Central memory CD4-positive, alpha-beta T cell (primary cell): ENCODE measurements at places on chromosomes 11 and 22.

DNA sequence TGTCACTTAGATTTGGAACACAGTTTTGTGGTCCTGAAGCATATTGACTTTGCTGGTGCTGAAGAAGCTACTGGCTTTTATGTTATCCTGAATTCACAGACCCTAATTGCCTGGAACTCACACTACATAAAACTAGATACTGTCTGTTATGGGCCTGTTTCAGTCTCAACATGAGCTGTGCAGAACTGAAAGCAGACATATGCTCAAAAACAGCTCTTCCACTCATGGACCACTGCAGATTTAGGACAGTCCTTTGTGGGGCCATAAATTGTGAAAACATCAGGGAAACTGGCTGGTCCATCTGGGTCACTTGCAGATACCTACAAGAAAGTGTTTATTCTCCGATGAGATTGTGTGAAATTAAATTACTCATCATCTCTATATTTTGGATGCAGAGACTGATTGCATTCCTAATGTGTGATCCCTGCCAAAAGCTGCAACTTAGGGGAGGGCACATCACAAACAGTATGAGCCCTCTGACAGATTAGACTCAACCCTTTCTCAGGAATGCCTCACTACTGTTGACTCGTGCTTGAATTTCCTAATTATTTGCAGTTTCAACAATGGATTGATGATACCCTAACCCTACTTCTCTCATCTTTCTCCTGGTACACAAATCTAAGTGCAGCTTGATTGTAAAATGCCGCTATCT, 10.2 kb upstream of the CLNS1A start:
- DNase-seq: no peak

DNA sequence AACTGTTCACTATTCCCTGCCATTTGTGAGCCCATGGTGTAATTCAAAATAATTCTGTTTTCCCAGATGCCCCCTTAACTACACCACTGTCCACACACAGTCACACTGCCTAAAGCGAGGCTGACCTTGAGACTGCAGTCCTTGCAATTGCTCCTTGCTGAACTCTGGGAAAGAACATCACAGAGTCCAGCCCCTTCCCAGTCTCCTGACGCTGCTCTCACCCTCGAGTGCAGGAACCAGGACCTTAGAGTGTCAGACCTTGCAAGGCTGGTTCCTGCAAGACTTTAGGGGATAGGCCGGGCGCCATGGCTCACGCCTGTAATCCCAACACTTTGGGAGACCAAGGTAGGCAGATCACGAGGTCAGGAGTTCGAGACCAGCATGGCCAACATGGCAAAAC, 33.6 kb downstream of the AHNAK start:
- no peak for DNase-seq

- DNase-seq: no peak
These were observed 26.6 kb downstream of the ZBED4 start for GRCh38 chr22:49880281-49880680.

- no peak for DNase-seq
These were observed 691 bp downstream of the CEP295 start for GRCh38 chr11:93662175-93662570.

- no peak for DNase-seq
These were observed 126.1 kb downstream of the PGR start for GRCh38 chr11:101003468-101003867.

- no peak for DNase-seq
These were observed 62.4 kb downstream of the BRD1 start for GRCh38 chr22:49765091-49765771.

GRCh38 chr22:29625090-29625825, 21.8 kb downstream of the NF2 start:
- peak; percentile 36 for DNase-seq

GRCh38 chr11:39174965-39175364, 2284.5 kb downstream of the LRRC4C start:
- no peak for DNase-seq

- no peak for DNase-seq
These were observed 143.2 kb upstream of the GRIA4 start for GRCh38 chr11:105466582-105467228.

DNA sequence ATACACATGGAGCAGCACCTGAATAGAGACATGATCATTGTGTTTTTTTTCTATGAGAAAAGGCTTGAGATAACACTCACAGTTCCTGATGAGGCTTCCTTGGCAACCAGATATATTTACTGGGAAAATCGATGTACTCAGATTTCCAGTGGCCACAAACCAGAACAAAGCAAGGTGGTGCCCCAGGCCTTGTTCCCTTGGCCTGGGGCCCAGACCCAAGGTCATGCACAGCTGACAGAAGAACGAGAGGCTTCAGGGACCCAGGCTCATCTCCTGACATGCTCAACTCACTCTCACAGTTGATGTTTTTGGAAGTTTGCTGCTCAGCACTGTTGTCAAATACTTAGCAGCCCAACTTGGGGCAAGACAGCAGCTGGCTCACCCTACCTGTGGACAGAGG, 281.8 kb downstream of the NTM start:
- DNase-seq: no peak

DNA sequence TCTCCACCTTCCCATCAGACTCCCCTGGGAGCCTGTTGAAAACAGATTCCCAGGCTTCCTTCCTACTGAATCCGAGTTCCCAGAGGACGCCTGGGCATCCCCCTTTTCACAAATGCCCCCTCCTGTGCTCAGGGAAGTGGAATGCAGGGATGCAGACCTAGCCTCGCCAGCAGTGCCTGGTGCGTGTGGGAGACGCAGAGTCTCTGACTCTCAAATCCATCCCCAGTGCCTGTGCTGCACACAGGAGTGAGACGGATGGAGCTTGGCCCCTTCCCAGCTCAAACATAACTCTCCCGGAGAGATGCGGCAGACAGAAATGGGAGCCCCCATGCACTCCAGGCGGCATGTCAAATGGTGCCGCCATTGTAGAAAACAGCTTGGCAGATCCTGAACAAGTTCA, 62.6 kb downstream of the CTTN start:
- no peak for DNase-seq

DNA sequence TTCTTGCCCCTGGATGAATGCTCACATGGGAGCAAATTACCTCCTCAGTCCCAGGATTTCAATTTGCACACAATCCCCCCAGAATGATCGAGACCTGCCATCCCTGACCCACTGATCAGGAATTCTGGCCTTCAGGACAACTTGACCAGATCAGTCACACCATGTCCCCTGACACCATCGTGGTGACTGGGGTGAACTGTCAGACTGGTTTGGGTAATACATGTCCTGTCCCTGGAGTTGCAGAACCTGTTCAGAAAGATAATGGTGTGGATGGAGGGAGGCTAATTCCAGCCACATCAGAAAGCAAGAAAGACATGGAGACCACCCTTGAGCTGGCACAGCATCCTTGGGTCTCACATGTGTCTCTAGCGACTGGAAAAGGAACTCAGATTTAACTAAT, 57.9 kb upstream of the TOP3B start:
- no peak for DNase-seq

- DNase-seq: no peak
These were observed 10.5 kb upstream of the BID start for GRCh38 chr22:17784776-17785175.

DNA sequence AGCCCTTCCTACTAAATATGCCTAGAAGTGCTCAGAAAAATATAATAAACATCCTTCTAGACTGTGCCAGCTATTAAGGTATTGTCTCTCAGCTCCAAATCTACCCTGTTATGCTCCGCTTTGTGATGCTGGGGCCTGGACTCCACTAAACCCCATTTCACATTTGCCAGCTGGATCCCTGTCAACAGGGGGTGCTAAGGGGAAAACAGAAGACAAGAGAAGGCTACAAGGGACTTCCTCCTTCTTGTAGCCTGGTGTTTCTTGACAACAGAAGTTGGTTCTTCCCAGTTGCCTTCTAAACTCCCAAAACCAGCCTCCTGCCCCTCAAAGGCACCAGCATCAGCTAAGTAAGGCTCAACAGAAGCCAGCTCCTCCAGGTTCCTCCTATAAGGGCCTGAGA, 5.2 kb downstream of the NUMA1 start:
- DNase-seq: no peak

GRCh38 chr11:86374586-86374985, at the start of gene CCDC81:
Gene CCDC81, plus strand, starts transcription at chr11:86374887. Its CDS starts 277 bp downstream, at chr11:86375164.
- no peak for DNase-seq

DNA sequence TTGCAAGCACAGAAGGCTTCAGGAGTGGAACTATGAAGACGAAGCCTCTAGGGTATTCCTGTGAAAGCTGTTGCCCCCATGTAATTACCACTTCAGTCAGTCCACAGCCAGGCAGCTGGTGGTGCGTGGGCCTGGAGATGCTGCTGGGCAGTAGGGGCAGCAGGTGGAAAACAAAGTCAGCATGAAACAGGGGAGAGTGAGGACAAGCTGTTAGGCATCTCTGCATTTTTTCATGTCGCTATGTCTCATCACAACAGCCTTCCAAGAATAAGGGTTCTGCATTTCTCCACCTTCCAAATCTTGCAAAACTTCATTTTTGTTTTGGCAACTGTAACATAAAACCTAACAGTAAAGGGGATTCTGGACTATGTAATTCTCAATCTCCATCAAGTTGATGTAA, 757.5 kb downstream of the NELL1 start:
- DNase-seq: no peak

GRCh38 chr22:30272781-30273601, 6.3 kb upstream of the OSM start:
- no peak for DNase-seq

DNA sequence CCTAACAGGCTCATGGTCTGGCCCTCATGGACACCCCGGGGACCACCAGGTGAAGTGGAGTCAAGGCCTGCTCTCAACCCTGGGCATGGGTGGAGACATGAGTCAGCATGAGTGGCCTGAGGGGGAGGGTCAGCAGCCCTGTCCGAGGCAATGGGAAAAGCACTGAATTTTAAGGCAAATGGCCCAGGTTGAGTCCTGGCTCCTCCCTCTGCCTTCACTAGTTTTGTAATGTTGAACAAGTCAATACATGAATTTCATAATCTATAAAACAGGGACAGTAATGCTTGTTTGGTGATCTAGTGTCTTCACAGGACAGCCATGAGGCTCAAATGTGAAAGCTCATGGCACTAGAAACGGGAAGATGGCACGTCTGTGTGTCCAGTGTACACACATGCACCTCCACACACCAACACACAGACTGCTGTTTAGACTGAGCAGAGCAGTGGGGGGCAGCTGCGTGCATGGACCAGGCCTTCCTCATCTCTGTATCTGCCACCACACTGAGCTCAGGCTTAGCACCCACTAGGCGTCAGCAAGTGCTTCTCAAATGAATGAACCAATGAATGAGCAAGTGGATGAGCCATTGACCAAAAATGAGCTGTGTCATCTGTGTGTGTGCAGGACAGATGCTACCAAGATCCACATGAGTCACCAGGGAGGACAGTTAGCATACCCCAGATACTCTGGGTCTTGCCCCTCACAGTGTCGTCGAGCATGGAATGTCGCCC, 63.4 kb downstream of the NRXN2 start:
- DNase-seq: no peak

DNA sequence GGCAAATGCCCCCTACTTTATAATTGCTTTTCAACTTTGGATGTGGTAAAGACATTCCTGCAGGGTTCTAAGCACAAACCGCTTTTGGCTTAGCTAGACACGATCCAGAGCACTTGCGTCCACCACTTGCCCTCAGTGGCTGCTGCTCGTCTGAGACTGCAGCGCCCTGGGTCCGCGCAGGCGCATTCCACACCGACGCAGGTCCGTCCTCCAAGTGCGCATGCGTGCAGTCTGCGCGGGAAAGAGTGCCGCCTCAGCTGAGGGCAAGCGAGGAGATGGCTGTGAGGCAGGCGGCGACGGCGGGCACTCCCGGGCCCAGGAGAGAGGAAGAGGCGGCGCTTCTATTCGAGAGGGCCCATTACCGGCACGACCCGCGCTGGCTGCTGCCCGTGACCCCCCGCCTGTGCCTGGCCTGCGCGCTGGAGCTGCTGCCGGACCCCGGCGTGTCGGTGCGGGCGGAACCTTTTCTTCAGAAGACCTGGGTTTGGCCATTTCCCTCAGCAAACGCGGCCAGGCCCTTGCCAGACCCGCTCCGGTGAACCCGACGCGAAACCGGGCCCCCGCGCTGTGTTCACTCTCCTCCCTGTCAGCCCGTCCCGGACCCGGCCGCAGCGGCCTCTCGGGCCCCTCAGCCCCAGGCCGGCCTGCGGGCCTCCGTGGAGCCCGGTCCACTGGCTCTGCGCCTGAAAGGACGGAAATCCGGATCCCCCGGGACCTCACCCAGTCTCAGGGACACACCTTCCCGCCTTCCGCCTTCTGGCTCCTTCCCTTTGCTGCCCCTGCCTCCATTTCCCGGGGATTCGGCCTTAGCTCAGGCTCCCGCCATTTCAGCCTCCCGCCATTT, at the start of gene MEI1:
Gene MEI1, plus strand, starts transcription at position 240 of the 844 bp plus-strand sequence. Its CDS starts 36 bp downstream, at position 276.
- DNase-seq: peak; percentile 87

DNA sequence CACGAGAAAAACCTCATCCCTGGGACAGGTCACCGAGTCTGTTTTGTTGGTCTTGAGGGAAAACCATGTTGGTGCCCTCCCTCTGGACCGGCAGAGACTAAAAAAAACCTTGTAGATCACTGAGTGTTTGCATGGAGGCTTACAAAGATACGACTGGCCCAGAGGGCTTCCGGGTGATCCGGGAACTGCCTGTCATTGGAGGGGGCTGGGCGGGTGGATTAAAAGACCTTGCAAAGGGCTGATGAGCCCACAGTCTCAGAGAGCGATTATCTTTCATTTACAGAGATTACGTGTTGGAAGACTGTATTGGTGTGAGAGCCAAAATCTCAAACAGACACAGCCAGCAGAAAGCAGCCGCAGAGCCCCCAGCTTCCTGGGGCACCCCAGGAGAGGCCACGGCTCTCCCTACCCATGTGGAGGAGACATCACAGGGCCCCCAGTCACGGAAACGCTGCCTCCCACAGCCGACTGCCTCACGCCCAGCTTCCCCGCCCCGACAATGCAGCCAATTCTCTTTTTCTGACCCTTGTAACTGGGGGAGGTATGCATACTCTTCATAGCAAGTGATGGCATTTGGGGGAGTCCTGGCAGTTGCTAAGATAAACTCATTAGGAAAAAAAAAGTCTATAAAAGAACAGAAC, 426.4 kb downstream of the CTTN start:
- no peak for DNase-seq

GRCh38 chr11:45538363-45538762, 127.1 kb downstream of the CHST1 start:
- DNase-seq: no peak

DNA sequence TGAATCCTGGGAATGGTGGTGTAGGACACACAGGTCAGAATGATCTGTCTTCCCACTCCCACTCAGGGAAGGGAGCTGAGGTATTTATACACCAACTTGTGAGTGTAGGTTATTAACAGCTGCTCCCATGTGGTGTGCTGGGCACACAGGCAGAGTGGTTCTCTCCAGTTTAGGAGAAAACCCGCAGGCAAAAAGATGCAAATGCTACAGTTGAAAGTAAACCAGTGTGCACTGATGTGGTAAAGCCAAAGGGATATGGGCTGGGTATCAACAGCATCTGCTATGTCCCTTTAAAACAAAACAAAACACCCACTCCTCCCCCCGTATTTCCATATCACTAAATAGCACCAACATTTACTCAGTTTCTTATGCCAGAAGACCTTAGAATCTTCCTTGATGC, 75.4 kb upstream of the SYT13 start:
- no peak for DNase-seq

- DNase-seq: no peak
These were observed 63.7 kb downstream of the FLRT1 start for GRCh38 chr11:64099436-64099835.
